ENCODE measurements at places on chromosomes 16 and 17. TPM values are rescaled to one million over a fixed set of nuclear protein-coding genes. Genes with fewer than 3 reads are reported as not detected.

GRCh38 chr16:2585651-2586081, 47.8 kb downstream of the PDPK1 start:
- DNase-seq = no peak

- no peak for DNase-seq
These were observed 73.5 kb downstream of the ESRP2 start for GRCh38 chr16:68162413-68162812.

- DNase-seq = no peak
These were observed 77.0 kb upstream of the HS3ST4 start for GRCh38 chr16:25614716-25615265.

DNA sequence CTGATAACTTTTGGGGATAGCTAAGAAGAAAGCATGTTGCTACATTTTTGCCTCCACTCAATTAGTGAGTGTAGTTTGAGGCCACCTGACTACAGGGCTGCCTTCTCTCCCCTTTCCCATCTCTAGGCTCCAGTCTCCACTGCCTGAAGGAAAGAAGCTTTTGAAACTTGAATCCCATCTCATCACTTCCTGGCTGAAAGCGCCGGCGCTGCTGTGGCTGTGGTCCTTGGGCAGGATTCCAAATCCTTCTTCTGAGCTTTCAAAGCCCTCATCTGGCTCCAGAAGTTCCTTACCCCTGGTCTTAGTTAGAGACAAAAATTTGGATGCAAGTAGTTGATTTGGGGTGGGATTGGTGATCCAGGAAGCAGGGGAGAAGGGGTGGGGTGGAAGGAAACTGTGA, 119.4 kb downstream of the FOXL1 start:
- DNase-seq = no peak

DNA sequence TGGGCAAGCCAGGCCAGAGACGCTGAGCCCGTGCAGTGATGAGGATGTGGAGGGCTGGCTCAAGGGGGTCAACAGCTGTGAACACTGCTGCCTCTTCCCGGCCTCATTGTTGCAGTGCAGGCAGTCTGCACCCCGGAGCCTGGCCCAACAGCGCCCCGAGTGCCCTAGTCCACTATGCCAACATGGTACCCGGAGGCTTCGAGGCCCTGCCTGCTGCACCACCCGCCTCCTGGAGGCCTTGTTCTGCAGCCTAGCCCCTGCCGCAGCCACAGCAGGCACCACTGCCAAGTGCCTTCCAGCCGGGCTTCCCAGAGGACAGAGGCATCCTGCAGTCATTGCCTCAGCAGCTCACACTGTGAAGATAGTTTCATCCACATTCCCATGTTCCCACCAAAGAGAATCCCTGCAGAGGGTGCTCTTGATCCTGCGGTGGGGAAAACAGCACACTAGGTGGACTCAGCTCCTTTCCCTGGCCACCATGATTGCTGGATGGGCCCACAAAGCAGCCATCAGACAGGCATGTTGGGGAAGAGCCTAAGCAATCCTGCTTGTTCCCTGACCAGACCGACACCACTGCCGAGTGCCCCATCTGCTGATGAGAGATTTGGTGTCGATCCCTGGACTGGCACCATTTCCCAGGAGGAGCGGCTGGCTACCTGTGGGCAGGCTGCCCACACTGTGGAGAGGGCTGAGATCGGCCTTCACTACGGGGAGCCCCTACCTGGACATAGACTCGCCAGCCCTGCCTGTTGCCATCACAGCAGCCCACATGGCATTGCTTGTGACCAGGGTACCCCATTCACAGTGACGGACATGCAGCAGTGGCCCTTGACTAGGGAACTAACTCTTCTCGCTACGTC, 44.9 kb downstream of the USP22 start:
- DNase-seq = no peak

DNA sequence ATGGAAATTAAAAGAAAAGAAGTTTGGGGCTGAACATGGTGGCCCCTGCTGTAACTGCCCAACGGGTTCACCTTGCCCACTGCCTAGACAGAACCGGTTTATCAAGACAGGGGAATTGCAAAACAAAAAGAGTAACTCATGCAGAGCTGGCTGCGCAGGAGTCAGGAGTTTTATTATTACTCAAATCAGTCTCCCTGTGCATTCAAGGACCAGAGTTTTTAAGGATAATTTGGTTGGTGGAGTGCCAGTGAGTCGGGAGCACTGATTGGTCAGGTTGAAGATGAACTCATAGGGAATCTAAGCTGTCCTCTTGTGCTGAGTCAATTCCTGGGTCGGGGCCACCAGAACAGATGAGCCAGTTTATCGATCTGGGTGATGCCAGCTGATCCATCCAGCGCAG, 4.4 kb upstream of the SCPEP1 start:
- DNase-seq = no peak

GRCh38 chr17:41801374-41802271, 10.1 kb downstream of the P3H4 start:
- DNase-seq = peak; percentile 50

Gene ARHGDIA
- 380 TPM for total RNA-seq

Gene PRSS8
- total RNA-seq = not detected

Gene CHP2
- not detected for total RNA-seq

Gene FOXL1
- total RNA-seq = not detected
